Frontal cortex (tissue), 4 donors: ENCODE measurements at places on chromosomes 1 and 21. TPM values are rescaled to one million over a fixed set of nuclear protein-coding genes. Genes with fewer than 3 reads are reported as not detected.

Gene CD2
- total RNA-seq: not detected

Gene ZNF648
- under 0.01 TPM for total RNA-seq

Gene UCHL5
- total RNA-seq: 41.6 TPM

Gene NKAIN1
- 28.1 TPM for total RNA-seq

Gene SLC9C2
- 3.7 TPM for total RNA-seq

Gene SLC35F3
- 2.4 TPM for total RNA-seq

Gene TMEM63A
- 0.82 TPM for total RNA-seq

Gene FCRL1
- not detected for total RNA-seq

Gene PLA2G4A
- total RNA-seq: 1.2 TPM

Gene ENAH
- 48.5 TPM for total RNA-seq

Gene KRTAP19-3
- total RNA-seq: not detected

Gene OPTC
- not detected for total RNA-seq

Gene ATP1A4
- total RNA-seq: not detected
